Kidney glomerular epithelial cell (primary cell): ENCODE measurements at places on chromosomes 12 and 14.

DNA sequence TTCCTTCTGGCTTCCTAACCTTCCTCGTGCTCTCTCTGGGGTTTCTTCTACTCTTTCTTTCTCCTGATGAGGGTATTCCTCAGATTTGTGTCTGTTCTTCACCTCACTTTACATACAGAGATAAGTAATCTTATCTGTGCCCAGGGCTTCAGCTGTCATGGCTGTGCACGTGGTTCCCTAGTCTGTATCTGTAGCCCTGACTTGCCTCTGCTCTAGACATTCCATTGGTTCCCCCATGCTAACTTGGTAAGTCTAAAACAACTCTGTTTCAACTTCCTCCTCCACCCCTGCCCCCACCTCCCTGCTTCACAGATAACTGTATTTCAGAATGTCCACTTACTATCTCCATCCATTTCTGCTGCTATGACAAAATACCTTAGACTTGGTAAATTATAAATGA, 10.8 kb downstream of the DIP2B start:
- DNase-seq: no peak

DNA sequence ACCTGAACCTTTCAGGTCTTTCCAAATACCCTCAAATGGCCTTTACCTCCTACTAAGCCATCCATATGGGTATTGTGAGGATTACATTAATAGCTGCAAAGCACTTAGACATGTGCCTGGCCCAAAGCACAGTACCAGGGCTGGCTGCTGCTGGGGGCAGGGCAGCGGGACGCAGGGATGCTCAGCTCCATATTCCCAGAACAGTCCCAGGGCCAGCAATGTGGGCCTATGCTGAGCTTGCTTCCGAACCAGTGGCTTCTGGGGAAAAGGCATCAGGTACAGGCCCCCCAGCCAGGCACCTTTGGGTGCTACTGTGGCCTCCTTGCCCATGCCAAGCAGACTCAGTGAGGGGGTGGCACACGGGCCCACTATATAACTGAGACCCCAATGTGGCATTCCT, 10.4 kb downstream of the ACTN1 start:
- DNase-seq: no peak

GRCh38 chr12:119235197-119235751, 56.5 kb downstream of the HSPB8 start:
- no peak for DNase-seq

- DNase-seq: no peak
Observed at GRCh38 chr12:87920139-87920538, 109.1 kb downstream of the C12orf50 start.

DNA sequence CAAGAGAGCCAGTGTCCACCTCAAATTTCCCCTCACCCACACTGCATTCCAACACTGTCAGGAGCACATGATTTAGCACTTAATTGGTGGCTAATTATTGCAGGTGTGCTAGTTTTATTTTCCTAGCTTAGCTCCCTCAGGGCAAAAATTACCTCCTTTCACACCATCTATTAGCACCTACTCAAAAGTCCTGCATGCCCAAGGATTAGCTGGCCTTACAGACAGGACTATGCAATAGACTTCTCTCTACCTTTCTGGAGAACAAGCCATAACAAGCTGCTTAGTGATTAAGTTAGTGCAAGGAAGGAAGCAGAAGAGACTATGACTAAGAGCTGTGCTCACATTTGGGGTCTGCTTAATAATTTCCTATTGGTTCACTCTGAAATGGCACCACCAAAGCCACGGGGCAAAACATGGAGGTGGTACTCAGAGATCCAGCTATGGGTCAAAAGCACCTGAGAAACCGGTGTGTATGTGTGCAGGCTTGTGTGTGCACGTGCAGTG, 69.5 kb downstream of the STON2 start:
- no peak for DNase-seq

DNA sequence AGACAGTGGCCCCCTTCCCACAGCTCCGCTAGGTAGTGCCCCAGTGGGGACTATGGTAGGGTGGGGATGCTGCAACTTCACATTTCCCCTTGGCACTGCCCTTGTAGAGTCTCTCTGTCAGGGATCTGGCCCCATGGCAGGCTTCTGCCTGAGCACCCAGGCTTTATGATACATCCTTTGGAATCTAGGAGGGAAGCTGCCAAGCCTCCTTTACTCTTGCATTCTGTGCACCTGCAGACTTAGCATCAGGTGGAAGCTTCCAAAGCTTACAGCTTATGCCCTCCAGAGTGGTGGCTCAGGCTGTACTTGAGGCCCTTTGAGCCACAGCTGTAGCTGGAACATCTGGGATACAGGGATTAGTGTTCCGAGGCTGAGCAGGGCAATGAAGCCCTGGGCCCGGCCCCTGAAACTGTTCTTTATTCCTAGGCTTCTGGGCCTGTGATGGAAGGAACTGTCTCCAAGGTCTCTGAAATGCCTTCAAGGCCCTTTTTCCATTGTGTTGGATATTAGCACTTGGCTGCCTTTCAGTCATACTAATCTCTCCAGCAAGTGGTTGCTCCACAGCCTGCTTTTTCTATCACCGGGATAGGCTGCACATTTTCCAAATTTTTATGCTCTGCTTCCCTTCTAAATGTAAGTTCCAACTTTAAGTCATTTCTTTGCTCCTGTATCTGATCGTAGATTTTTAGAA, 22.2 kb upstream of the OR6J1 start:
- DNase-seq: no peak

DNA sequence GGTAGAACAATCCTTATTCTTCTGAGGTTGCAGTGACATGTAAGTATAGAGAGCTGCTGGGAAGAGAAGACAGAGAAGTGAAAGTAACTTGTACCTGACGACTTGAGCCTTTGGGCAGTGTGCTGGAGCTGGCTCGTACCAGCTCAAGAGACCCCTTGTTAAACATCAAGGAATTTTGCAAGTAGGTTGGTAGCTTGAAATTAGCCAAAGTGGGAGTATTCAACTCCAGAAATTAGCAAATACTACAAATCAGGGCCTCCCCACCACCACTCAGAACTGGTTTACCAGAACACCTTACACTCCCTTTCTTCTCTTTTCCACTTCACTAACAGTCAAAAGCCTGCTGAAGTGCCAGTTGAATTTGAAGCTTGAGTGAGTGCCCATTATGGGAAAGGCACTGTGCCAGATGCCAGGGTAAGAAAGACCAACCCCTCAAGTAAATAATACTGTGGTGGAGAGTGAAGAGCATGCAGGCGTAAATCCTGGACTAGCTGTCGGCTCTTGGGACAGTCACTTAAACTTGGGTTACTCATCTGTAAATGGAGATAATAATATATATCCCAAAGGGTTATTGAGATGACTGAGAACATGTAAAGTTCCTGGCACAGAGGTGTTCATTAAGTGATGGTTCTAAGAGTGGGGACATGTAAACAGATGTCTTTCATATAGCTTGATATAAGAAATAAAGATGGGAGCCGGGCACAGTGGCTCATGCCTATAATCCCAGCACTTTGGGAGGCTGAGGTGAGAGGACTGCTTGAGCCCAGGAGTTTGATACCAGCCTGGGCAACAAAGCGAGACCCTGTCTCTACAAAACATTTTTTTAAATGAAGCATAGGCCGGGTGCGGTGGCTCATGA, 27.0 kb upstream of the EID3 start:
- DNase-seq: peak; percentile 91

GRCh38 chr12:45200491-45201043, 15.3 kb upstream of the ANO6 start:
- no peak for DNase-seq

GRCh38 chr12:48292040-48292439, 58.7 kb downstream of the ZNF641 start:
- no peak for DNase-seq

DNA sequence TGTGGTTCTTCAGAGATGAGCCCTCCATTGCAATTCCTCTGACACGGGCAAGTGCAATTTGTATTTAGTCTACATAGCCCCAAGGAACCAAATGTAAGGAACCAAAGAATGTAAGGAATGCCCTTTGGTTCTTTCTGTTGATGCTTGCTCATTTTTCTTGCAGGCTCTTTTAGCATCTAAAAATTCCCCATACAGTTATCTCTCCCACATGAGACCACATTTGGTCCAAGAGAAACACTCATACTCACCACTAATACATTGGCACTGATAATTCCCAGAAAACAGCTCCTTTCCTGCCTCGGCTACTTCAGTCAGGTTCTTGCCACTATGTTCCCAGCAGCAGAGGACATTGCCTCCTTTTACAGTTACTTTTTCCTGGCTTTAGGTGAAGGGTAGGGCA, 332.6 kb downstream of the AEBP2 start:
- DNase-seq: peak; percentile 25

DNA sequence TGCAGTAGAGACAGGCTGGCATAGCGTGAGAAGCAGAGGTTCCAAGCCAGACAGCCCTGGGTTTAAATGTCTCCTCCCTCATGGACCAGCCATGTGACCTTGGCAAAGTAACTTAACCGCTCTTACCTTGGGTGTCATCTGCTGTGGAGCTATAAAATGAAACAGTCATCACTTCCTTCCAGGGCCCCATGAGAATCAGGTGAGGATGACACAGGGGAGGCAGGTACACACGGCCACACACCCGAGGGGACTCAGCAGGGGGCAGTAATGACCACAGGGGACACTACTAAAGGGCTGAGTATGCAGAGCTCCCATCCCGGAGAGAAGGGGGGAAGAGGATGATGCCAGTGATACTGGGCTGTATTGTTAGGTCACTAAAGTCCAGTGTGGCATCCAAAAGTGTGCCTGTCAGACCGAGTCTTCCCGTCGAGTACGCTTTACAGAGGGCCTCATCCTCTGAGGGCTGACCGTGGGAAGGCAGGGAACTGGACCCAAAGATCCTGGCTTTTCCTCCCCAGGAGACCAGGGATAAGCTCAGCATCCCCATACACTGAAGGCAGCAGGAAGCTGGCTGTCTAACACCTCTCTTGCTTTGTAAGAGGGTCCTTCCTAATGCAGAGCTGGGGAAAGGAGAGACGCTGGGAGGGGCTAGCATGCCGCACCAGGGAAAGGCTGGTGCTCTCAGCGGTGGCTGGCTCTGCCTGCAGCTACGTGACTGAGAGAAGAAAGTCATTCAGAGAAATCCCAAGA, 94.2 kb downstream of the SINHCAF start:
- no peak for DNase-seq

DNA sequence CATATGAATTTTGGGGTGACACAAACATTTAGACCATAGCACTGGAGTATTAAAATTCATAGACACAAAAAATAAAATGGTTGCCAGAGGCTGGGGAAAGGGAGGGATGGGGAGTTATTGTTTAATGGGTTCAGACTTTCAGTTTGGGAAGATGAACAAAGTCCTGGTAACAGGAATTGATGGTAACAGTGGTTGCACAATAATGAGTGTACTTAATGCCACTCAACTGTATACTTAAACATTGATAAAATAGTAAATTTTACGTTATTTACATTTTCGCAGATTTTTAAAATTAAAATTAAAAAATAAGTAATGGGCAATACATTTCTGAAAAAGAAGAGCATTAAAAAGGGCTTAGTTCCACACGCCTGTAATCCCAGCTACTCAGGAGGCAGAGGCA, 35.6 kb upstream of the USP15 start:
- DNase-seq: no peak

DNA sequence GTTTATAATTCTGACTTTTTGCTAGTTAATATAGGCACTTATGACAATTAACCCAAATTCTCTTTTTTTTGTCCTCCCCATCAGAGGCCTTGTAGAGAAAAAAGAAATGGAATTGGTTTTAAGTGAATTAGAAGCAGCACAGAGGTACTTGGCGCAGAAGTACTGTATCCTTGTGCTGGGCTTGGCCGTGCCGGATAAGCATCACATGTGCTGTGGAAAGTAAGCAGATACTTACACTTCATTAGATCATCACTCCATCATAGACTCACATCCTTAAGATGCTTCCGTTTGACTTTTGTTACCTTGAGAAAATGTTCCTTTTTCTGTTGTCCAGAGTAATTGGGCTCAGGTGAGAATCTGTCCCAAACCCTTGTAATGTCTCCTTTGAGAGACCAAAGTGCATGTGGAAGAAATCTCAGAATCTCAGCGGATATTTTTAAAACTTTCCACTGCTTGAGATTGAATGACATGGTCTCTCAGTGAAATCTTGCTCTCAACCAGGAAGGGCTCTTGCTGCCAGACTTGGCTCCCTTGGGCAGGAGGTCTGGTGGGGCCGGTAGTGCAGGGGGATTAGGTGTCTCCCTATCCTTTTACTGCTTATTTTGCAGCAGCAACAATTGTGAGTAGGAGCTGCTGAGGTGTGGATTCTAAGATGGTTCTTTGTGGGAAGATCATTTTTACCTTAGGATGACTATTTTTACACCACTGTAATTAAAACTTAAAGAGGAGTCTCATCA, 24.8 kb downstream of the PPP1R36 start:
- DNase-seq: no peak

- DNase-seq: peak; percentile 12
Observed at GRCh38 chr12:91951571-91951970, 194.1 kb downstream of the BTG1 start.

DNA sequence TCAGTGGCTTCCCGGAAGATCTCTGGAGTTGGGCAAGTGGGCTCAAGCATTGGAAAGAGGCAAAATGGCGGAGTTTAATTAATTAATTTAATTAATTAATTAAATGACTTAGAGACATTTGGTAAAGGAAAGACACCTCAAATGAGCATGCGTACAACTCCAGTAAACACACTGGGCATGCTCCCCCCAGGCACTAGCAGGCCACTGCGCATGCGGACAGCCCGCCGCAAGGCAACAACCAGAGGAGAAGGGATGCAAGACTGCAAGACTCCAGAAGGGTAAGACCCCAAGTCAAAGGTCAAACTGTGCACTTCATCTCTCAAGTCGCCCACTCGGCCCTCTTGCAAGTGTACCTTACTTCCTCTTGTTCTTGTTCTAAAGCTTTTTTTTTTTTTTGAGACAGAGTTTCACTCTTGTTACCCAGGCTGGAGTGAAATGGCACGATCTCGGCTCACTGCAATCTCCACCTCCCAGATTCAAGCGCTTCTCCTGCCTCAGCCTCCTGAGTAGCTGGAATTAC, 57.8 kb upstream of the PSMC1 start:
- DNase-seq: no peak

DNA sequence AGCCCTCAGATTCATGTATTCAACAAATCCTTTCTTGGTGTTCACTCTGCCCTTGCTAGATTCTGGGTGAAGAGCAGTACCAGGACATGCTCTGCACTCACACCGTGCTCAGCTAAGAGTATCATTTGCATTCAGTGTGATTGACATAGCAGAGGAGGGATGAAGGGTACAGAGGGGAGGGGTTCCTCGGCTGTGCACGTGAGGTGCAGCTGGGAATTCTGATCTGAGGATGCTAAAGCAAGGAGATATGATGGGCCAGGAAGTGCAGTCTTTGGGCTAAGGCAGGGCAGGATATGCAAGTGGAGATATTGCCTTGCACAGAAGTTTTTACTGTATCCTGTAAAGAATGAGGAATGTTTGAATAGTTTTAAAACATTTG, 108.6 kb downstream of the FGD4 start:
- DNase-seq: no peak

DNA sequence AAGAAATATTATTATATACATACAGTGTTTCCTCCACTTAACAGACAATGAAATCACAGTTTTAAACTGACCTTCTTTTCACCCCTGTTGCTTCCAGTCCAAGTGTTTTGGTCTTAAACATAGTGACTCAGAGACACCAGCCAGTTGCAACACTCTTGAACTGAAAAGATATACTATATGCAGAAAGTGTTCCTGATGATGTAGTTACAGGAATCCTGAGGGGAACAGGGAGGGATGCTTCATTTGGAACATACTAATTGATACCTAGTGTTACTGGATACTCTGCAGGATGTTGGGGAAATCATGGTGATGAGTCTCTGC, 420.8 kb downstream of the CCDC91 start:
- DNase-seq: peak; percentile 36
